ENCODE measurements at places on chromosomes 3 and 15.

DNA sequence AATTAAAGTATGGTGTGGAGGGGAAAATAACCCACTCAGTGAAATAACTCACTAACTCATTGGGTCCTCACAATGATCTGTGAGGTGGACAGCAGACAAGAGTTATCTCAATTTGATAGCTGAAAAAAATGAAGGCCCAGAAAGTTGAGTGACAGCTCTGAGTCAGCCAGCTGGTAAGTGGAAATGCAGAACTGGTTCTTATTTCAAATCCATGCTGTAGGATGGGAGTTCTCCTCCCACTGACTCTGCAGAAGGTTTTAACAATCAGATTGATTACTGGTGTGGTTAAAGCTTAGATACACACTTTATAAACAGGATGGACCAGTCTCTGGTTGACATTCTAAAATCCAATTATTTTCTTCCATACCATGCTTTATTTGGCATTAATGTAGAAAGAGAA lies 87.0 kb upstream of the LMOD3 start:
- no peak for DNase-seq

- no peak for DNase-seq
Measured at GRCh38 chr3:146313746-146314111, 62.8 kb upstream of the PLSCR4 start.

- DNase-seq: no peak
Measured at GRCh38 chr3:45549961-45550360, 44.6 kb upstream of the LIMD1 start.

DNA sequence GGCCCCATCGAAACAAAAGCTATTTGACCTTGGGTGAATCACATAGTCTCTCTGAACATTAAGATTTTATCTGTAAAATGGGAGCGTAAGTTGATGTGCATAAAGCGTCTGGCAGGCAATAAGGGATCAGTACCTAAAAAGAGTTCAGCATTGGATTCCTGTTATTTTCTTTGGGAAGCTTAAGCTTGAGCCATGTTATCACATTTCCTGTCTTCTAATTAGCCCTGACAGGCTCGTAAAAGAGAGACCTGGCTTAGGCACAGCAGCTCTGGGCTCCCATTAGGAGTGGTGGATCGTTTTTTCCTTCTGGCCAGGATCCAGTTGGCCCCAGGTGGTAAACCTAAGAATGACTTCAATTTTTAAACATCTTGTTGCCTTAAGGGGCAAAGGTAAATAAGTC lies 26.0 kb upstream of the CA12 start:
- no peak for DNase-seq

DNA sequence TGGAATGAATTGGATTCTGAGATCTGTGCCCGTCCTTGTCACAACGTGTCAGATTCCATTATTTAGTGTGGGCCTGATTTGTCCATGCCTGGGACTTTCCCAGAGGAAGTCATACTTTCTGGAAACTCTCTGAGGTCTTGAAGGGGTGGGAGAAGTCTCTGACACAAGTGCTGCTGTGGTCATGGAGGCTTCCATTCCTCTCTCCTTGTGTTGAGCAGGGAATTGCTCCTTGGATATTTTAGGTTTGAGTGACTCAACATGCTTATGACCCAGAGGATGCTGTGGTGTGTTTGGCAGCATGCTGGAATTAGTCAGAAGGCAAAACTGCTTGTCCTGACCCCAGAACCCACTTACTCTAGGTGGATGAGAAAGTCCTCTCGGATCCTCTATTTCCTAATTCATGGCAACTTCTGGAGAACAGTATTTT lies 132.1 kb downstream of the LPP start:
- no peak for DNase-seq

DNA sequence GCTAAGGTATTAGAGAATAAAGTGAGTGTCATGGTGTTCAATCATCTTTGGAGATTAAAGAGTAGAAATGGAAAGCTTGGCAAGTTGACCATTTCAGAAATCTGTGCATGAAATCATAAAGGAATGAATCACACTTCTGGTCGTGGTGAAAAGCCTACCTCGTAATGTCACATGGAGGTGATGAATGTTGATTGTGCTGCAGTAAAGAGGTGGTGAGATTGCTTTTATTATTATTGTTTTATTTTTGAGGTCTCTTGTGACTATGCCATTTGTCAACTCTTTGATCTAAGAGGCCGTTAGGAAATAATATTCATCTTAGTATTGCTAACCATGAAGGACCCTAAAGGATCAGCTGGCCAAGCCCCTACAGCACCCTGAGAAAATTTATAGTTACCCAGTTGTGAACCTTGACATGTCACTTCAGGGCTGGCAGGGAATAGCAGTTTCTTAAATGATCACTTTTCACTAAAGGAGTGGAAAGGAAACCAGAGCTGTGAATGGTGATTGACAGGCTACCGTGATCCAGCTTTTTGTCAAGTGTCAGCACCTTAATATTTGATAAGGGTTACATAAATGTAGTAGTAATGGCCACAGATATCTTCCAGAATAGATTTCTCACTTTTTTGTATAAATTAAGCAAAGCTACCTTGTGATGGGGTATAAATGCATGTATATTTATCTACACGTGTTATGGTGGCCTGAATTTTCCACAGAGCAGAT lies 203.9 kb downstream of the PTPRG start:
- DNase-seq: no peak

- DNase-seq: no peak
Measured at GRCh38 chr15:39192351-39192750, 388.5 kb upstream of the THBS1 start.

DNA sequence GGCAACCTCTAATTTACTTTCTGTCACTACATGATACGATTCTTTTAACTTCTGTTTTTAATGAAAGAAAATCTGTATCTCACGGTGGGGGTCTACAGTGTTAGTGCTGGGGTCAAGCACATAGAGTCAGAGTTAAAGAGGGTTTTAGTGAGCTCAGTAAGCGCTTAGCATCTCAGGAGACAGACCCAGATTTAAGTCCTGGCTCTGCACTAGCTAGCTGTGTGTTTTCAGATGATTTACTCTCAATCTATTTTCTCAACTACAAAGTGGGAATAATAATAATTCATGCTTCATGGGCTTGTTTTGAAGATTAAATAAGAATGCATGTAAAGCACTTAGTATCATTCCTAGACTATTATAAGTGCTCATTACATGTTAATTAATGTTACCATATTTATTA lies 63.4 kb upstream of the KBTBD8 start:
- DNase-seq: no peak

GRCh38 chr15:38479266-38479665 lies 25.3 kb downstream of the FAM98B start:
- no peak for DNase-seq

Data from NCI-H748 treated with DMSO at 0.1 percent for 48 hours (cell line).